ENCODE measurements at places on chromosomes 5 and 9.

GRCh38 chr9:73042155-73042554 lies 89.3 kb upstream of the ALDH1A1 start:
- no peak for DNase-seq

- no peak for DNase-seq
Measured at GRCh38 chr9:86471171-86471815, 117.1 kb upstream of the TUT7 start.

DNA sequence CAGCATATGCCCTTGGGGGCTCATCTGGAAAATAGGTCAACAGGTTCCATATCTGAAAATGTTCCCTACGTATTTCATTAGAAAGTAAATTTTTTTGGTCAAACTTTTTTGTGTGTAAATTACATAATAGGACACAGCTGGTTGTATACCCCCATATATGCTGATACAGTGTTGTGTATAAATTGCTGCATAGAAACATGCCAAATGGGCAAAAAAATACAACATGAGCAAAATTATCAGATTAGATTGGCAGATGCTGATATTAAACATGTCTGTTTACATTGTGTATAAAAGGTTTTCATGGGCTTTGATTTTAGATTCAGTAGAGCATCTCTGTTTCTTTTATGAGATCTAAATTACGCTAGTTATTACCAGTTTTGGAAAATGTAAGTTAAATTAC lies 2223.0 kb downstream of the MAT2B start:
- no peak for DNase-seq

- DNase-seq: no peak
Measured at GRCh38 chr5:135208903-135209721, 175.1 kb upstream of the PITX1 start.

DNA sequence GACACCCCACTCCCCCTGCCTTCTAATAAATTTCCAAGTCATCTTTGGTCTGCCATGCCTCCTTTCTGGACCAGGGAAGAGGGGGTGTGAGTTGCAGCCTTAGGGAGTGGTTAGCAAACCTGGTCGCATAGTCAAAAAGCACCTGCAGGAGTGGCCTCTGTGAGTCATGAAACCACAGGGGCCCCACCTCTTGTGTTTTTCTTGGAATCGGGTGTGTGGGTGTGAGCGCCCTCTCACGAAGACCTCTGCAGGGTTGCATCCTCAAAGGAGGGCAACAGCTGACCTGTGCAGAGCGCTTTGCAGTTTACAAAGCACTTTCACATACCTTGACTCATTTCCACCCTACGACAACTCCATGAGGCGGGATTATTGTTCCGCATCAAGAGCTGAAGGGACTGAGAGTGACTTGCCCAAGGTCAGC lies 36.8 kb upstream of the TEX48 start:
- no peak for DNase-seq

GRCh38 chr5:39333104-39333503 lies 31.2 kb downstream of the C9 start:
- DNase-seq: no peak

DNA sequence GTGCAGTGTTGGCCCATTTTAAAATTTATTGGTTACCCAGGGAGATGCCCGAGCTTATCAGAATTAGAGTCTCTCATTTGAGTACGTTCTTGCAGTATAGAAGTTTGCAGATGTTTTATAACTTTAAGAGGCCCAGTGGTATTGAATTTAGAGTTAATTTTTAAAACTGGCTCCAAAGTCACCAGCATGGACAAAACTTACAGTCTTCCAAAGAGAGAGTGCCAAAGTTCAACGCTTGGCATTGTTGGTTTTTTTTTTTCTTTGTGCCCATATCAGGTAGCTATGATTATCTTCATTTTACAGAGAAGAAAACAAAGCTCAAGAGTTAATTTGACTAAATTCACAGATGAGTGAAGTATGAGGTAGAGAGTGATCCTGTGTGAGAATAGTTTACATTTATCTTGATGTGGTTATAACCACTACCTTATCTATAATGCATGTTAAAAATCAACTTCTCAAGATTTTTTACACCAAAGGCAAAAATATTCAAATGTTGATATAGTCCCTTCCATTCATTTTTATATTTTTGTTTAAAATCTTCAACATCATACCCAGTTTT lies 273.7 kb upstream of the DMRT1 start:
- DNase-seq: no peak

All from GM19239 (cell line).